ENCODE measurements at places on chromosomes 3 and 15.

DNA sequence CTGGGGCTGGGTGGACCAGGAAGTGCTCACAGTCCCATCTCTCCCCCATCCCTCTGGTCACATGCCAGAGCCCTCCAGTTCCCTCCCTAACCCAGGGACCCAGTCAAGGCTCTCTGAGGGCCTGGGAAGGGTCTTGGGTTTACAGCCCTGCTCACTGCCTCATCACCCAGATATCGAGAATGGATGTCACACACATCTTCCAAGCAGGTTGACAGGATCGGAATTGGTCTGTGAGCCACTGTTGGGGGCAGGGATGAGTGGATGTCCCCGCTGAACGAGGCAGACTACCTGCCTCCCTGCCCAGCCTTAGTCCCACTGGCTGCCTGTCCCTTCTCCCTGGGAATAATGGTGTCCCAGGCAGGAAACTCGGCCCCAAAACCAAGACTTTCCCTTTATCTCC lies 20.0 kb upstream of the GOLGA6C start:
- no peak for DNase-seq

DNA sequence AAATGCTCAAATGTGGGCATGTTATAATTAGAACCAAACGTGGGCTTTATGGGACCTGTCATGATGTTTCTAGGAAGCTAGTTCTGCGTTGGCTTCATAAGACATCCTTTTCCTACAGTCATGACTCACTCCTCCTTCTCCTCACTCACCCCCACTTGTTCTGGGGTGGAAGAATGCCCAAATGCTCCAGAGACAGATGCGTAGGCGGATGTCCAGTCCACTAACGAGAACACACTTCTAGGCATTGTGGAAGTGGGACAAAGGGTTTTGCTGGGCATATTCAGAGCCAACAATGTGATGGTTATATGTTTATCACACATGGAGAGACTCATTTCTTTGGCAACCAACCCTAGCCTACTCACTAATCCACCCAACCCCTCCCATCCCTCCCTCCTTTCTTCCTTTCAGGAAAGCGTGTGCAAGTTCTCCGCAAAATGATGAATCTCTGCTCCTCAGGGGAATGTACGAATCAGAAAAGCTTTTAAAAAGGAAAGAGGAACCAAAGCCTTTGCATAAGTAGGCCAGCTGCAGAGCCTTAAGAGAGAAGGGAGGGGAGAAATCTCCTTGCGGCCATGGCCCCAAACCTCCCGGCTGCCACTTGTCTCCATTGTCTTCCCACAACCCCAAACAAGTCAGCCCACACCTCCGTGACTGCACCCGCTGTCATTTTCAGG lies 123.0 kb upstream of the SPRED1 start:
- no peak for DNase-seq

- DNase-seq: no peak
Observed at GRCh38 chr3:114406922-114407321, 113.1 kb downstream of the TIGIT start.

DNA sequence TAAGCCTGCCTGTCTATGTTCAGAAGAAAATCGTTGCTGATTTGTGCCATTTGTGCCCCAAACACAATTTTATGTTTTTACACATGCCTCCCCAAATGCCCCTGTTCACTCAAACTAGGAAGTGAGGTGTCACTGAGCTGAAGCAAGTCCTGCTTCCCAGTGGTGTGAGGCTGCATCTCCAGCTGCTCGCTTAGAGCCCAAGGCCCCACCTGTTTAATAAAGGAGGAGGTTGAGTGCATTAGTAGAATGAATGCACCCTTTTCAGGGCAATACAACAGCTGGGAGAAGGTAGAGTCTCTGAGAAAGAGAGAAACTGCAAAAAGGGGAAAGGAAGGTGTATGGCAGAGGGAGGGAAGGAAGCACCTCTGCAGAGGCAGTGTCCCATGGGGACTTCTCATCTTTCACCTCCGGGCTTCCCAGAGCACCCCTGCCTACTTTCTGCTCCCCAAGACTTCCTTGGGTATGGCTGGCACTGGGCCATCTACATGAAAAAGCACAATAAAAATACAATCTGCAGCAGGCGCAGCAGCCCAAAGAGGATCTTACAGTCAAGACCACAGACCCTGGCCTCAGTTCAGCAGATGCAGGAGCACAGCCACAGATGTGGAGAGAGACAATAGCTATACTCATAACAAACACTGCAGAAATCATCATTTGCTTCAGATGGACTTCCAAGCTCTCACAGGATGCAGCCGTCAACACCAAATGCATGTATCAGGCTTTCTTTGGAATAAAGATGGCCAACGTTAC lies 165.9 kb downstream of the POLR2M start:
- no peak for DNase-seq

- DNase-seq: no peak
Observed at GRCh38 chr3:184776916-184777315, 35.0 kb upstream of the VPS8 start.

- DNase-seq: no peak
Observed at GRCh38 chr15:94353488-94353820, 122.1 kb downstream of the MCTP2 start.

DNA sequence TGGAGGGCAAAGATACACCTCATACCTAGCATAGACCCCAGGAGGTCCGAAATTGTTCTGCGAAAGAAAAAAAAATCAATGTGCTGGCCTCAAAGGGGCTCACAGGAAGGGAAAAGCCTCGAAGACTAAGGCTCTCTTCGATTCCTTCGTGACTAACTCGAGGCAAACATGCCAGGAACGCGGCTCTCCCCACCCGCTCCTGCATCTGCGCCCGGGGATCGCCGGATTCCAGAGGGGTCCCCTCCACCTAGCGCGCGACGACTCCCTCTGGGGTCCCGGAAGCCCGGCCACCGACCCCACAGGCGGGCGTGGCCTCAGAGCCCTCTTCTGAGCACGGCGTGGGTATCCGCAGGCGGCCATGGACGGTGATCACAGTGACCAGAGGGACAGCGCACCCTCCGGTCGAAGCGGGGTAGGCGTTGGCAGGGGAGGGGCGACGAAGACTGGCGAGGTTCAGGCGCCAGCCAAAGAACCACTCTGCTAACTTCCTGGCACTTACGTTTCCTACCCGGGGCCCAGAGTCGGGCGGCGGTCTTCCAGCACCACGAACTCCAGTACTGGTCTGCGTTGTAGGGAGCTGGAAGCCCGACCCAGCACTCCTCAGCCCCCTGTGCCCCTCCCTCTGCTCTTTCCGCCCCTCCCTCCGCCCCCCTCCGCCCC lies 515 bp upstream of the EIF3J start:
- DNase-seq: peak; percentile 98

GRCh38 chr15:99452728-99453636 lies 112.8 kb upstream of the MEF2A start:
- DNase-seq: peak; percentile 28

DNA sequence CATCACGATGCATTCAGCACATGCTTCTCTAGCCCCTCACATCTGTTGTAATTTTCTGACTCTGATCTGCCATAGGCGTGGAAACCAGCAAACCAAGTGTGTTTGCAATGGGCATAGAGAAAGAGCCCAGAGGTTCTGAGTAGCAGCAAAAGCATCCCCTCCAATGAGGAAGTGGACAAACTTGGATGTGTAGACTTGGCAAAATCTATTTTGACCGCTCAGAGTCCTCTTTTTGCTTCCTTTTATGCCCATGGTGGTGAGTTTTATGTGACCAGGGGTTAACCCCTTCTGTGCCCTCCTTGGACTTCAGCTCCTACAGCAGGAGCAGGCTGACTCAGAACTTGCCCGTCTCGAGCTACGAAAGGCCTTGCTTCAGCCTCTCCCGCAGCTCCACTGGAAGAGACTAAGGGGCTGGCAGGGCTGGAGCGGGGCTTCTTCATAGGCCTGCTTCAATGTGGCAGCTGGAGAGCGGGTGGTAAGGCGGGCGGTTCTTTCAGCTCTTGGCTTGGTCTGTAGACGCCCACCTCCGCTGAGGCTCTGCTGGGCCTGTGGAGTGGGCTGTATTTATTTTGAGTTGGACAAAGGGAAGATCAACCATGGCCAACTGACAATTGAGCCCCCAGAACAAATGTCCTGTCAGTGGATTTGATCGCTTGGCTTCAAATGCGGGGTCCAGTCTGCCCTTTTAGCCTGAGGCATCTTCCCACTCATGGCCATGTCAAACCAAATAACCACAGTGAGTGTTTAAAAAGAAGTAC lies 6.5 kb upstream of the ETV5 start:
- DNase-seq: no peak

GRCh38 chr3:140250010-140250855 lies 315.2 kb downstream of the CLSTN2 start:
- no peak for DNase-seq

DNA sequence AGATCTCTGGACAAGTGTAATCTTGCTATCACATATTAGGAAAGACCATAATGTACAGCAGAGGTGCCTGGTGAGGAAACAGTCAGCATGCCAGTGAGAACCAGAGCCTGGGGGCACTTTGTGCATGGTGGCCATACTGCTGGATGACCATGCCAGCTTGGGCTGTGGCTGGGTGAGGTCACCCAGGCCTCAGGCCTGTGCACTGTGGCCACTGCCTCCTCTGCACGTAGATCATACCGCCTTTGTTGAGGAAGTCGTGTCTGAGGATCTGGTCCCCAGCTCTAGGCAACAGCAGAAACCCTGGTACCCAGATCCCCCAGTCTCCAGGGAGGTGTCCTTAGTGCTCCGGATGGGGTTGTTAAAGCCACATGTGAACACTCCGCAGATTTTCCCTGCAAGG lies 38.9 kb downstream of the ZNF710 start:
- DNase-seq: no peak

DNA sequence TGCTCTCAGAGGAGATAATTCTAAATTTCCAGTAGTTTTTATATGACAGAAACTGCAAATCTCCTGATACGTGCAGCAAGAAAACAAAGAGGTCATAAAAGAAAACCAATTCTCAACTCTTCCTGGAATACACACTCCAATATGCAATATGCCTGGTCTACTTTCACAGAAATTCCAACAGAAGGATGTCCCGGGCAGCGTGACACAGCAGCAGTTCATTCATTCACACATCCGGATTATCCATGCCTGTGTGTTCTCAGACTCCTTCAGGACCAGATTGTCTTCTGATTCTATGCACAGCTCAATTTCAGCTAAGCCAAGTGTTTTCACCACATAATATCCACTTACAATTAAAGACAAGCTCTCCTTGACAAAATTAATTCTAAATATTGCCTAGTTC lies 64.3 kb downstream of the FBN1 start:
- DNase-seq: peak; percentile 57

- no peak for DNase-seq
Observed at GRCh38 chr3:143266511-143266910, 146.9 kb downstream of the CHST2 start.

DNA sequence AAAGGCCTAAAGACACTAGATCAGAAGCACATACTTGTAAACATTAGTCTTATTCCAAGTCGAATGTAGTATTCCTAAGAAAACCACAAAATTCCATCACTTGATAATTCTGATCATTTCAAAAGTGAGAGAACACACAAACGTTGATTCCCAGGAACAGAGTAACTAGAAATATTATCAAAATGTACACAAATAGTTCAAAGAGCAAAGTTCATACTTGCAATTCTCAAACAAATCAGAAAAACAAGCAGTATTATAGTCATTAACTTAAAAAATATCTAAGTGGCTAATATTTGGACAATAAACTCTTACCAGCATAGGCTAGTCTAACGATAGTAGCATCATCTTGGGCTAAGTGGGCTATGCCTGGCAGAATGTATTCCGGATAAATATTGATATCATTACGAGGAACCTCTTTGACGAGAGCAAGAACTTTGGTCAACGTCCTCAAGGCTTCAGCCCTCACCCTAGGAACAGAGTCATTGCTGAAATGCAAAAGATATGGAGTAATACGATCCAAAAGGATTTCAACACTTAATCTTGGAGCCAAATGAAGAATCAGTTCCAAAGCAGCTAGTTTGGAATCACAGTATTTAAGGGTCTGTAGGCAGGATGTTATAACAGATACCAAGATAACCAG lies 13.3 kb downstream of the PIK3R4 start:
- no peak for DNase-seq

DNA sequence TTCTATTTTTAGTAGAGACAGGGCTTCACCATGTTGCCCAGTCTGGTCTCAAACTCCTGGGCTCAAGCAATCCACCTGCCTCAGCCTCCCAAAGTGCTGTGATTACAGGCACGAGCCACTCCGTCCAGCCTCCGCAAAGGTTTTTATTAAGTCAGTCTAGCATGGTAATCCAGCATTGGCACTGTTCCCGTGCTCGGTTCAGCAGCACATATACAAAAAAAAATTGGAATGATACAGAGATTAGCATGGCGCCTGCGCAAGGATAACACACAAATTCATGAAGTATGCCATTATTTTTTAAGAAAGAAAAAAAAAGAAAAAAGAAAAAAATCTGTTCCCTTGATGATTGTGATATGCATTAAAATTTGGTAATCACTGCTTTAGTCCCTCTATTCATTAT lies 8.5 kb downstream of the CKMT1A start:
- no peak for DNase-seq

DNA sequence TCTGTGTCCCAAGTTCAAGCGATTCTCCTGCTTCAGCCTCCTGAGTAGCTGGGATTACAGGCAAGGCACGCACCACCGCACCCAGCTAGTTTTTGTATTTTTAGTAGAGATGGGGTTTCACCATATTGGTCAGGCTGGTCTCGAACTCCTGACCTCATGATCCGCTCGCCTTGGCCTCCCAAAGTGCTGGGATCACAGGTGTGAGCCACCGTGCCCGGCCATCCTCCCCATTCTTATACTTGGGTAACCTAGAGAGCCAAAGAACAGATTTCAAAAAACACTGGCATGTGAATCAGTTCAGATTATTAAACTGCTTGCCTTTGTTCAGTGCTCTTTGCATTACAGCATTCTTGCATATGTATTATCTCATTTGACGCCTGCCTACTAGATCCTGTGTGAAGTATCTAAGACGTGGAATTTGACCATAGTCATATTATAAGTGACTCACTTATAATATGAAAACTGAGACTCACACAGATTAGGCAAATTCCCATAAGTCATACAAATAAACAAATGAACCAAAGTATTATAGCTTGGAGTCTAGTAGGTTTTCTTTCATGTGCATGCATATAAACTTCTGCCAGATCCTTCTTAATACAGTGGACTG lies 123.5 kb downstream of the UNC13C start:
- DNase-seq: no peak

GRCh38 chr15:32918547-32918946 lies 200.7 kb downstream of the GREM1 start:
- DNase-seq: no peak

GRCh38 chr15:43941555-43941954 lies 114.8 kb downstream of the WDR76 start:
- DNase-seq: no peak
